ENCODE measurements at places on chromosomes 1 and 21.

DNA sequence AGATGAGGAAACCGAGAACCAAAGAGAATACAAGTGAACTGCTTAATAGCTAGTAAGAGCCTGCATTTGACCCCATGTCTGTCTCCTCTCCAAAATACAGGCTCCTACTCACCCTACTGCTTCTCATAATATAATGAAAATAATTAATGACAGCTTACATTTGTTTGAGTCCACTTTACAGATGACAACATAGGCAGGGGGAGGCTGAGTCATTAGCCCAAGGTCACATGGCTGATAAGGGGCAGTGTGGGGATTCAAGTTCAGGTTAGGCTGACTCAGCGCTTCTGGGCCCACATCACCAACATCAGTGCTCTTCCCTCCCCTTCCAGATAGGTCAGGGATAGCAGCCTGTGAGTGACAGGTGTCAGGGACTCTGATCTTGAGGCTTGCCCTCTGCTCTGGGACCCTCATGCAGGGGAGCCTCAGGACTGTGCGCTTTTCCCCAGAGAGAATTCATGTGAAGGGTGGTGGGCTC lies 16.2 kb downstream of the AZIN2 start:
- H3K27me3 ChIP-seq: no peaks in the 10 kb centered on the region
- peaks cover 6% of the 10 kb centered on the region for H3K4me1 ChIP-seq
- no peak overlapping the region for H3K27ac ChIP-seq
- no peak overlapping the region for H3K4me3 ChIP-seq
- no peaks in the 10 kb centered on the region for H3K36me3 ChIP-seq

GRCh38 chr1:116833718-116834117 lies 76.0 kb upstream of the PTGFRN start:
- no peaks in the 10 kb centered on the region for H3K27me3 ChIP-seq
- no peaks in the 10 kb centered on the region for H3K4me1 ChIP-seq
- H3K27ac ChIP-seq: no peak overlapping the region
- DNase-seq: no peak
- no peak overlapping the region for H3K4me3 ChIP-seq

GRCh38 chr21:34911360-34911759 lies 137.7 kb downstream of the RUNX1 start:
- DNase-seq: no peak
- H3K4me1 ChIP-seq: peaks cover 25% of the 10 kb centered on the region
- H3K27ac ChIP-seq: no peak overlapping the region
- no peaks in the 10 kb centered on the region for H3K36me3 ChIP-seq

GRCh38 chr1:62689524-62689923 lies 1.3 kb upstream of the DOCK7 start:
- H3K4me1 ChIP-seq: peaks cover 4% of the 10 kb centered on the region
- no peak for DNase-seq
- H3K27ac ChIP-seq: no peak overlapping the region
- H3K27me3 ChIP-seq: no peaks in the 10 kb centered on the region
- no peak overlapping the region for H3K4me3 ChIP-seq

Measured in GM12878 (cell line).